ENCODE measurements at places on chromosomes 6 and 20.

- no peak for DNase-seq
Observed at GRCh38 chr6:89323511-89323971, 8.4 kb upstream of the GABRR2 start.

GRCh38 chr20:59159493-59160376, 3.9 kb upstream of the ZNF831 start:
- DNase-seq = peak; percentile 36

GRCh38 chr6:91240878-91241603, 654.2 kb upstream of the MAP3K7 start:
- no peak for DNase-seq

DNA sequence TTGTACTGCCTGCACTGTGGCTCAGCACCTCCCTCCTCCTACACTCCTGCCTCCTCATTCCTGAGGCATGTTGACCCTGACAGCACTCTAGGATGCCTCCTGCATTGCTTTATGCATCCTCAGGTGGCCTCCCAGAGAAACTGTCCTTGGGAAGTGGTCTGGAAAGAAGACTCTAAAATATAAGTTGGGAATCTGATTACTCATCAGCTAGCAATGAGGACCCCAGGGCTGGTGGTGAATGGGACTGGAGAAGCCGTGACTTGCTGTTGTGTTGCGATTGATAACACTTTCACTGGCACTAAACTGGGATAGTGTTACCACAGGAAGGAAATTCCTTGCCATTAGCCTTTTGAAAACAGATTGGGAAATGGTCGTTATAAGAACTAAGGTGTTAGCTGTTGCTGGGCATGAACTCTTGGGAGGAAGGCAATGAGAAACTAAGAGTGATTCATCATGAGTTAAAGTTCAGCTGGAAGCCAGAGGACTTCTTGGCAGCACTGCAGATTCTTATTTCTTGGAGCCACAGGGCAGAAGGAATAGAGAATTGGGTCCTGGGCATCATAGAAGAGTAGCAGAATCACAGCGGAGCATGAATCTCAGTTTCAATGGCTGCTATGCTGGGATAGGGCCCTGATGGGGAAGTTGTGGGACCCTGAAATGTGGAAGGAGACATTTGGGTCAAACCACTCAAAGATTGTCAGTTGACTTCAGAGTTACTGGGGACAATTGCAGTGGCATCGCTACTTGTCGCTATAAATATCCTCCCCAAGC, 10.1 kb upstream of the SIRPD start:
- DNase-seq = no peak

DNA sequence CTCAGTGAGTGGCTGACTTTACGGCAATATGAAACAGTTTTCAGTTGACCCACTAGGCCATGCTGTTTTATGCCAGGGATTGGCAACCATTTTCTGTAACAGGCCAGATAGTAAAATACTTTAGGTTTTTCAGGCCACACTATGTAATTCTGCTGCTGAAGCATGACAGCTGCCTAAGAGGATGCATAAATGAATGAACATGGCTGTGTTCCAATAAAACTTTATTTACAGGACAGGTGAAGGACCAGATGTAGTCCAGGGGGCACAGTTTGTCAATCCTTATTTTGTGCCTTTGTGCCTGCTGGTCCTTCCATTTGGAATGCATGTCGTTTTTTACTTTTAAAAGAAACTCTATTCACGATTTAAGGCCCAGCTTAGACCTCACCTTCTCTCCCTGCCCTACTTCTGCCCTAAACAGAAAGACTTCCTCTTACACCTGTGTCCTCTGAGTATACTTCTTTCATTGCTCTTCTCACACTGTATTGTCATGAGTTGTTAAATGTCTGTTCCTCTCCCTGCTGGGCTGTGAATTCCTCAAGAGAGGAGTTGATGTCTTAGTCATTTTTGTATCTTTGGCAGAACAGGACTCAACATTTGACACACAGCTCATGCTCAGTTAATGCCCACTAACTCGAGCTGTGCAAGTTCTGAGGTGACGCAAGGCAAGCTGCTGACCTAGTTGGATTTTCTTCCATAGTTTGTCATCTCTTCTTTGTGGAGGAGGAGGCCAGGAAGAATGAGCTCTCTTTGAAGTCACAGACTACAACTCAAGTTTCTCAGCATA, 90.1 kb upstream of the MAP7 start:
- no peak for DNase-seq

DNA sequence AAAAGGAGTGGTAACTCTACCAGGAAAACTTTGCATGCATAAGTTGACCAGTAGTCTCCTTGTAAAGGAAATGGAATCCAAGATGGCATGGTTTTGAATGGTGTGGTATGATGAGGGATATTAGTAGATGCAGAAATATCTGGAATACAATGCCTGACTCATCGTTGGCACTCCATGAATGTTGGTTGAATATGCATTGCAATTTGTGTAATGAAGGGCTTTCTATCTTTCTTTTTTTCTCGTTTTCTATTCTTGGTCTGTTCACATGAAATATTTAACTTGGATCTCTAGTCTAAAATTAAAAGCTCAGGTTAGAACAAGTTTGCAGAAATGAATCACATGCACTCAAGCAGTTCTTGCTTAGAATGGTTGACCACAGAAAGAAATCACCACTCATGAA, 277.3 kb upstream of the PRND start:
- no peak for DNase-seq

DNA sequence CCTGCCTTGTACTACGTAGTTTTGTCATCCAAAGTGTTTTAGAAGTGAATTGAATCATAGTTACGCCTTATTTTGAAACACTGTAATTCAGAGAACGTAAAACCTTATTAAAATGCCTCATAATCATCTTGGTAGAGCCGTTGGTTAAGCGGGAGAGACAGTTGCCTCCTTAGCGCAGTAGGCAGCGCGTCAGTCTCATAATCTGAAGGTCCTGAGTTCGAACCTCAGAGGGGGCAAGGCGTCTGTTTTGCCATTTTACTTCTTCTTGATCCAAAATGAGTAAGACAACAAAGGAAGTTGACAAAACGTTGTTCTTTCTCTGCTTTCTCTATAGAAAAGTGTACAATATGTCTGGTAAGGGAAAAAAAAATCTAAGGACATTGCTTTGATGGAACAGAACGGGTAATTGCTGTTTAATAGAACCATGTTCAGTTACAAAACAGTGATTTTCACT, 20.7 kb upstream of the TRIM27 start:
- DNase-seq = peak; percentile 92

DNA sequence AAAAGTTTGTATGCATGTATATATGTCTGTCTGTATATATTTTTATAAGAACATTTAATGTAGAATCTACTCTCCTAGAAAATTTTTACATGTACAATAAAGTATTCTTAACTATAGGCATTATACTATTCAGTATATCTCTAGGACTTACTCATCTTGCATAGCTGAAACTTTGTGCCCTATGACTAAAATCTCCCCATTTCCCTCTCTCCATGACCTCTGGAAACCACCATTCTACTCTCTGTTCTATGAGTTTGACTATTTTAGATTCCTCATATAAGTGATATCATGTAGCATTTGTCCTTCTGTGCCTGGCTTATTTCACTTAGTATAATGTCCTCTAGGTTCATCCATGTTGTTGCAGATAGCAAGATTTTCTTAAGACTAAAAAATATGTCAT, 205.1 kb upstream of the SMLR1 start:
- no peak for DNase-seq

- no peak for DNase-seq
Observed at GRCh38 chr6:97067045-97067444, 142.5 kb downstream of the KLHL32 start.

DNA sequence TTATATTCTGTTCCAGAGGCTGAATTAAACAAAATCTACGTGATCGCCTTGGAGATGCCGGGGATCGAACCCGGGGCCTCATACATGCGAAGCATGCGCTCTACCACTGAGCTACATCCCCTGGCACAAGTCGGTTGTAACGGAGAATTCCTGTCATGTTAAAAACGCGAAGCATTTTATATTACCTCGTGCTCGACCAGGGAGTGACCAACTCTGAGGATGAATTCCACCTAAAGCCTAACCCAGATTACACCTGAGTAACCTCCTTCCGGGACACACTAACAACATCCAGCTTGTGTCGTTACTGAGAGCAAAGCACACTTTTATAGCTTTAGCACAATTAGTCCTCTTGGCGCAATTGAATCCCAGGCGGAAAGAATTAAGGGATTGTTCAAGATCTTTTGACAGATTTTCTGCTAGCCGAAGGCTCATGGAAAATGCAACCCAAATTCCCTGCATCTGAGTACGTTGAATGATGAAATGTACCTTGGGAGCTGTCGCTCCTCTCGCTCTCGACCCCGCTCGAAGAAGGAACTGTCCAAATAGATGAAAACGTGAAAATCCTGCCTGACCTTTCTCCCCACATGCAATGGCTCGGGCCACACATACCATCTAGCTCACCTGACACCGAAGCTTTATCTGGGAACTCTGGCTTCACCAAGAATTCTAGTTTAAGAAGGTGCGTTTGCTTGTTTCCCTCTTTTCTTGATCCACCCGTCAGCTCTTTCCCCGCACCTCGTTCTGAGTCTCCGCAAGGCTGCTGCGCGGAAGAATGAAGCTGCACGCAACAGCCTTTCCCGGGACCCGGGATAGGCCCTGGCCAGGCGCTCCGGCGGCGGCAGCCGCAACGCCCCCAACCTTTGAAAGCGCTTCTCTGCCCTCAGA, 148.3 kb downstream of the GPX5 start:
- DNase-seq = peak; percentile 69

- no peak for DNase-seq
Observed at GRCh38 chr20:13382786-13383185, 161.7 kb downstream of the ISM1 start.

DNA sequence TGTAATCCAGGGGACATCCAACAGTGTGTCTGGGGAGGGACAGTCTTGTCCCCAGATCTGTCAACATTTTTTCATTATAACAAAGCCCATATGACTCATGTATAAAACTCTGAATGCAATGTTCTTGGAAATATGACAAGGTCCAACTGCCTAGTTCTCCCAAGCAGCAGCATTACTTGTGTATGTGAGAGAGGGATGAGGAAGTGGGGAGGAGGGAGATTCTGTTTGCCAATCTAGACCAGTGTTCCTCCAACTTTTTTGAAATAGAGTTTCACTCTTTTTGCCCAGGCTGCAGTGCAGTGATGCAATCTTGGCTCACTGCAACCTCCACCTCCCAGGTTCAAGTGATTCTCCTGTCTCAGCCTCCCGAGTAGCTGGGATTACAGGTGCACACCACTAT, 394.8 kb downstream of the DHX35 start:
- no peak for DNase-seq

DNA sequence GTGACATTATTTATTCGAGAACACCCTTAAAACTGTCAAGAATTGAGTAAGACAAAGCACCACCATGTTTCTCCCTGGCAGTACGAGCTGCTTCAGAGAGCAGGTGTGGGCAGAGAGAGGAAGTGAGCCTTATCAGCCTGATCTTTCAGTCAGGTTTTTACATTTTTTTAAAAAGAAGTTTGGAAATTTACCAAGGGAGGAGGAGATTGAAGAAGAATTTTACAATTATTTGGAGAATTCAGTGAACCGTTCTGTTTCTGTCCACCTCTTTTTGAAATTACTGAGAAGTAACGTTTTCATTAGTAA, 75.5 kb downstream of the ZDHHC14 start:
- no peak for DNase-seq

GRCh38 chr20:47318027-47318585, 38.4 kb downstream of the ZMYND8 start:
- DNase-seq = no peak

DNA sequence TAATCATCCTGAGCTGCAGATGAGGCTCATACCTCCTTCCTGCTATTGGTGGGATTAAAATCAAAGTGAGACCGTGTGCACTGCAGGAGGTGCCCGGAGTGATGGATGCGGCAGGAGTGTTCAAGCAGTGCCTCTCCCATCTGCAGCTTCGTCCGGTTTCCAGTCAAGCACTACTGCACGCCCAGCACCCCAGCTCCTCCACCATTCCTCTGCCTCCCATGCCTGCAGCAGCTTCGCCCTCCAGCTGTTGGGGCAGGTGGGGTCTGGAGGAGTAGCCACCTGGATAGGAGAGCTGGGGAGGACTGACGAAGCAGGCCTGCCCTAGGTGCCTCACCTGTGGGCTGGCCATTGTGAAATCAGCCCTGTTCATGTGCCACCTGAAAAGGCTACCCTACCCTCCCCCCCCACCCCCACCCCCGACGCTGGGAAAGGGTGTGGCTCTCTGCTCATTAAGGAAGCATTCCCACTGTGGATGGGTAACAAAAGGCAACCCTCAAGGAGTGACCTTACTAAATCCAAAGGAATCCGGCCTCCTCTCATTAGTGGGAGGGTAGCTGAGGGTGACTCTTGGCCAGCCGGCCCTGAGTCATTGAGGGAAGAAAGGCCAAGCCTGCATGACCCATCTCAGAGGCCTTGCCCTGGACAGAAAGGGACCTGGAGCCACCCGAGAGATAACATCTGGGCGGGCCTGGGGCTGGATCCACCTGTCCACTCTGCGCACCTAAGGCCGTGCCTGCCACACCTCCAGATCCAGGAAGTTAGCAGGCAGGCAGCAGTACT, 115.9 kb upstream of the ARMC2 start:
- DNase-seq = no peak

GRCh38 chr6:165249808-165250207, 59.6 kb downstream of the C6orf118 start:
- no peak for DNase-seq

- DNase-seq = no peak
Observed at GRCh38 chr20:23541330-23541729, 27.0 kb downstream of the CST9L start.

DNA sequence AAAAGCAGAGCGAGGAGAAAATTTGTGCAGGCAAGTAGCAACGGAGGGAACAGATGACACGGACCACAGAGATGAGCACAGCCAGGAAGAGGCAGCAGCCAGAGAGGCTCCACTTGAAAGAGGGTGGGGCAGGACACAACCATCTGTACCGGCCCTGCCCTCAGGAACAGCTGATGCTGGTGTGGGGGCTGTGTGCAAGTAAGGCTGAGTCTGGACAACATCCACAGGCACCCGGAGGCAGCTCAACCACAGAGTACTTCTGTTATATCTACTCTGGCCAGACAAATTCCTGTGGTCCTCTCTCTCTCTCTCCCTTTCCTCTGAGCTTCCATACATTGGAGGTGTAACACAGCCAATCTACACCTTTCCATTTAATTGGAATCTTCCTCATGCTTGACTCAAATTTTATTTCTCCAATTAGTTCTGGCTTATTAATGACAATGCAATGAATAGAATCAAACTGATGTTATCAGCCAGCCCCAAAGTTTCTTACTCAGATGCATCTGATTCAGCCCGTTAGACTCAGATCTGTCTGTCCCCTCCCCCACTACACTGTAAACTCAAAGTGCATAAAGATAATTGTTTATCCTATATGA, 24.9 kb downstream of the KIF13A start:
- no peak for DNase-seq

- no peak for DNase-seq
Observed at GRCh38 chr20:3732327-3733118, at the start of gene HSPA12B. TSS of gene HSPA12B (plus strand) at chr20:3732685. CDS start at chr20:3738675, 5,990 bp downstream.

GRCh38 chr6:139881728-139882211, 507.3 kb upstream of the CITED2 start:
- DNase-seq = no peak

- DNase-seq = no peak
Observed at GRCh38 chr6:132028029-132028428, 76.9 kb upstream of the CCN2 start.

DNA sequence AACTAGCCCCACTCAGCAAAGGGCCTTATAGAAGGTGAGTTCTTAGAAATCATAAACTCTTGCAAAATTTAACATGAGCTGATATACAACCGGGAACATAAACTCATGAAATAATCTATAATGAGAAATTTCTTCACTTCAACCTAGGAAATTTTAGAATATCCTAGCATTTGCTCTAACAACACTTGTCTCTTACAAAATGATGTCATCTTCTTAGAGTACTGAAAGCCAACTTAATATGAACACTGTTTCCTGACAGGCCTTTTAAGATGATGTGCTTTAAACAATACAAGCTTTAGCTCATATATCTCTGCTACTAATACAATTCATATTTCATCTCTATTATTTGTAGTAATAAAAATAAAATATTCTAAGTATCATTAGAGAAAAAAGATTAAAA, 932 bp downstream of the PACRG start:
- no peak for DNase-seq
